ENCODE measurements at places on chromosomes 3 and 15.
A peak's percentile ranks its signal among the peaks of the same experiment; 100 is the strongest.

GRCh38 chr3:146817704-146818103 lies 212.6 kb upstream of the PLSCR5 start:
- peak; percentile 80 for DNase-seq

- DNase-seq: peak; percentile 89
These were observed 45.7 kb downstream of the B3GNT5 start for GRCh38 chr3:183298701-183299153.

DNA sequence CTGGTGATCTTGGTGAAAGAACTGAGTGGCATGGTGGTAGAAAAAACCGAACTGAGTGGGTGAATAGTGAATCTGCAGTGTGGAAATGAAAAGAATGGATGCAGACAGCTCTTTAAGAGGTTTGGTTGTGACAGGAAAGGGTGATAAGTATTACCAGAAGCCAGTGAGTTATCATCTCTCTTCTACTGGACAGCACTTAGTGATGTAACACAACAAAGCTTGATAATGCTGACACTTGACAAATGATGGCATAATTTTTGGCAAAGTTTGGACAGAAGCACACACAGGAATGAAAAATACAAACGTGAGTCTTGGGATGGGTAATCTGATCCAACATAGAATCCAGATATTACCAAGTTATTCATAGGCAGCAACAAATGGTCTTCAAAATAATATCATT lies 112.2 kb downstream of the ISL2 start:
- DNase-seq: no peak

DNA sequence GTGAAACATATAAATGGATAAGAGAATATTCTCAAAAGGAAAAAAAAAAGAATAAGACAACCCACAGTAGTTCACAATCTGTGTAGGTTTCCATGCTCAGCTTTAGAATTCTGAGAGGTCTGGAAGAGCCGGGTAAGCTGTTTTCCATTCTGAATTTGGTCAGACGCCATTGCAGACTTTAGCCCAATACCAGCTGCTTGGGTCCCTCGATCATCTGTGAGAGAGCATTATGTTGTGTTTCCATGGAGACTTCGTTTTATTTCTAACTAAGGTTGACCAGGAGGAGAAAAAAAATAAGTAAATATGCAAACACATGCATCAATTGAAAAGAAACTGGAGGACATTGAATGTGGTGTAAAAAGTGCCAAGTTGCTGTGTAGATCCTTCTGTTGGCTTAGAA lies 25.5 kb downstream of the KCNAB1 start:
- no peak for DNase-seq

GRCh38 chr15:98286831-98287230 lies 326.3 kb downstream of the ARRDC4 start:
- no peak for DNase-seq

DNA sequence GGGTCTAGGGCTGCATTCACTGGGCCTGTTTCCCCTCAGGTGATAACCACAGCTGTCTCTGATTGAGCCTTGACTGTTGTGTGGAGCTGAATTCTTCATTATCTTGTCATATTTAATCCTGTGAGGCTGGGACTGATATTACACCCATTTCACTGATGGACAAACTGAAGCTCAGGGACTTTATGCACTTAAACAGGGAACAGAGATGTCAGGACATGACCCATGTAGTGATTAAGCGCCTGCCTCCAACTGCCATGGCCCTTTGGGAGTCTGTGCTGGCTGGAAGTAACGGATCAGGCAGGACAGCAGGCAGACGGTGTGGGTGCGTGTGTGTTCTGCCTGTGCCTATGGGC lies 7.5 kb downstream of the GNAI2 start:
- no peak for DNase-seq

DNA sequence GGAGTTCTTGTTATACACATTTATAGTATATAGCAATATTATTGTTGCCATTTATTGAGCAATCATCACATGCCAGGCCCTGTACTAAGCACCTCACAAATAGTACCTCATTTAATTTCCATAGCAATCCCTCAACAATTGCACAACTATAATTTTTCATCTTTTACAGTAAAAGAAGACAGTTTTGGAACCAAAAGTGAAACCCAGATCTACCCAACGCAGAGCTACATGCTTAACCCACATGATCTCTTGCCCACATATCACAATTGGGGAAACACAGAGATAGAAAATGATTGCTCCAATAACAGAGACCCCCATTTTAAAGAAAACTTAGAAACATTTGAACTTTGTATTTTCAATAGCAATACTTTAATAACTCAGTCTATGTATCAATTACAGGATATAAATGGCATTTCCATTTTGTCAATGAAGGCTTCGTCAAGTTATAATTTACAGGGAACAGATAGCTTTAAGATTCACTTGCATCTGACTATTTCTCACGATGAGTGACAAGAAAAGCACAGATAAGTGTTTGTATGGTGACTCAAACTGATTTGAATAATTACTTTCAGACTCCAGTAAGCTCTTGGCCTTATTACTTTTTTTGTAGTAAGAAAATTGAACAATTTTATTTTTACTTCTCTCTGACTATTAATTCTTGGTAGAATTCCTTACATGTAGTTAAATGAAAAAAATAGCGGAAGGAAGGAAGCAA lies 38.7 kb upstream of the CCDC50 start:
- DNase-seq: peak; percentile 43

- no peak for DNase-seq
These were observed 82.7 kb downstream of the EPHB1 start for GRCh38 chr3:134877788-134878187.

- DNase-seq: no peak
These were observed 40.0 kb upstream of the TMCC1 start for GRCh38 chr3:129933471-129933870.

DNA sequence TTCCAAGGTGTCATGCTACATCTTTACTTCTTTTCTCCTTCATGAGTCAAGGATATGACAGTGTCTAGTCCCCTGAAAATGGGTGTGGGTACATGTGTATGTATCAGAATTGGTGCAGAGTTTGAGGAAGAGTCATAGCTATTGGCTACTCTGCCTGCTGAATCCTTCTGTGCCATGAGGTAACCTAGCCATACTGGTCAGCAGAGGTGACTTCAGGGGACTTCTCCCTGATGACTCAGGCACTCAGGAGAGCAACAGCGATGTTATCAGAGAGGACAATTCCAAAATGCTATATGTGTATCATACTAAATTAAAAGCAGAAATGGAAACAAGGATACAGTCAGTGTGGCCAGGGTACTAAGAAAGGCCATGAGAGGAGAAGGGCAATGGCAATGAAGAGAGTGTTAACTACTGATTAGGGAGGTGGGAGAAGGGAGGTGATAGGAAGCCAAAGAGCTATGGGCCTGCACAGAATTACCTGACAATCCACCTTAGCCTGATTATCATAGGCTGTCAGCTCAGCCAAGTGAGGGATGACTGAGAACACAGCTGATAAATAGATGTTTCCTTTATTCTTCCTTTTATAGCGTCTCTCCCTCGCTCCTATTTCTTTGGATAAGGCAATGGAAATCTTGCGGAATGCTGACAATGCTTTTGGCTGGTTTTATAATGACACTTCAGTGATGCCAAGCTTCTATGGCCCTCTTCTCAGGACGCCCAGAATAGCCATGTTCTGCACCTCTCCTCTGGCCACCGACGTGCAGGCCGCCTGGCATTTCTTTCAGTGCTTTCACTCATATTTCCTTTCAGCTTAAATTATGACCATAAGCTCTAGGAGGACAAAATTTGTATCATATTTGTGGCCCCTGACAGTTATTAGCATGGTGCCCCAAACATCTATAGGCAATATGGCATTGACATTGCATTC lies 90.6 kb downstream of the FGF12 start:
- DNase-seq: no peak

- DNase-seq: no peak
These were observed 232.9 kb downstream of the ADAMTS17 start for GRCh38 chr15:100108846-100109245.

GRCh38 chr3:15585111-15585845 lies 16.1 kb downstream of the HACL1 start:
- peak; percentile 41 for DNase-seq

GRCh38 chr3:155325263-155325835 lies 31.9 kb upstream of the STRIT1 start:
- no peak for DNase-seq

DNA sequence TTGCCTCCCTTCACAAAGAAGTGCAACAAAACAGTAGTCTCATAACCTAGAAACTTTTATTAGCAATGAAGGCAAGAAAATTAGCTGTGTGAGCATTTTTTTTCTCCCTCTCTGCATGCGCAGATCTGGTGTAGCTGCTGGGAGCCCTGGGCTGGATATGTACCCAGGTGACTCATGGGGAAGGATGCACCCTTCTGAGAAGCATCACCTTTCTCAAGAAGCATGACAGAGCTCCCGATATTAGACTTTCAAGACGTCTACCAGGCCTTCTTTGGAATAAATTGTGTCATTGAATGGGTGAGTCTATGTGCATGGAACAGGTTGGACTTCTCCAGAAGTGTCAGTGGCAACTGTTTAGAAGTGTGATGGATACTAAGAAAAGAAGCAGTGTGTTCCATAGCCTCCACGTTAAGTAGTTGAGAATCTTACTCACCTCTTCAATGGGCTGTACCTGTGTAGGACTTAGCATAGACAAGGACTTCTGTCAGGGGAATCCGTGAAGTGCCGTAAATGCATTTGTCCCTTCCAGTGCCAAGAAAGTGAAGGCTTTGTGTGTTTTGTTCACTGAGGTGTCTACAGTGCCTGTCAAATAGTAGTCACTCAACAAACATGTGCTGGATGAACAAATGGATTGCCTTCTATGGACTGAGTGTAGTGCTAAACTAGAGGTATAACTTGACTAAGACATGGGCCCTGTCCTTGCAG lies 47.7 kb upstream of the RASGRP1 start:
- no peak for DNase-seq

- no peak for DNase-seq
These were observed 104.8 kb upstream of the THSD4 start for GRCh38 chr15:71010472-71010871.

- DNase-seq: no peak
These were observed 28.8 kb downstream of the CDIN1 start for GRCh38 chr15:36608180-36608579.

GRCh38 chr3:184440151-184440550 lies 60.3 kb downstream of the CHRD start:
- no peak for DNase-seq

DNA sequence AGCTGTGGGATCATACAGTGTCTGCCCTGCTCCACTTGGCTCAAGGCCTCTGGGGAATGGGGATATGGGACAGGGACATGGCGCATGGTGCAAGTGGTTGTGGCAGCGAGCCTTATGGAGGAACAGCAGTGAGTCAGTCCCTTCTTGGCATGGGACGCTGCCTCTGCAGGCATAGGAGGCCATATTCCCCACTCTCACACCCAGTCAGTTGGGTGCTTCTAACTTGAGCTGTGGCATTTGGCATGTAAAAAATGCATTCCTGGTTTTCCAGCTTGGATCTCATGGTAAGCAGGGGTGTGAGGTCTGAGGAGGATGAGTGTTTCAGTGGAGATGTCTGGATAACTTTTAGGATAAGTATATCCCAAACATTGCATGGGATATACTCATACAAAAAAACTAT lies 31.6 kb upstream of the UBE2Q2 start:
- no peak for DNase-seq

DNA sequence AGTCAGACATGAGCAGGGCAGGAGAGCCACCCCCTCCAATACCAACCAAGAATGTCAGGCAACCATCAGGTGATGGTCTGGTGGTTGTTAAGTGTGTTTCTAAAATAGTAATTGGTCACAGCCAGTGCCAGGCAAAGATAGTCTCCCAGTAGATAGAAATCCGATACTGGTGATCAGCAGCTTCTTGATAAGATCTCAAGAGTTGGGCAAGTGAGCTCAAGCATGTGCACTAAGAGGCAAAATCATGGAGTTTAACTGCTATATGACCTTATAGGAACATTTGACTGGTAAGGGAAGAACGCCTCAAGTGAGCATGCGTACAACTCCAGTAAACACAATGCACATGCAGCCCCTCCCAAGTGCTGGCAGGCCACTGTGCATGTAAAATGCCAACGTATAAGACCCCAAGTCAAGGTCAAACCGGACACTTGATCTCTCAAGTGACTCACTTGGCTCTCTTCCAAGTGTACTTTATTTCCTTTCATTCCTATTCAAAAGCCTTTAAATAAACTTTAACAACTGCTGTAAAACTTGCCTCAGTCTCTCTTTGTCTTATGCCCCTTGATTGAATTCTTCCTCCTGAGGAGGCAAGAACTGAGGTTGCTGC lies 36.0 kb upstream of the CBLB start:
- DNase-seq: peak; percentile 25

DNA sequence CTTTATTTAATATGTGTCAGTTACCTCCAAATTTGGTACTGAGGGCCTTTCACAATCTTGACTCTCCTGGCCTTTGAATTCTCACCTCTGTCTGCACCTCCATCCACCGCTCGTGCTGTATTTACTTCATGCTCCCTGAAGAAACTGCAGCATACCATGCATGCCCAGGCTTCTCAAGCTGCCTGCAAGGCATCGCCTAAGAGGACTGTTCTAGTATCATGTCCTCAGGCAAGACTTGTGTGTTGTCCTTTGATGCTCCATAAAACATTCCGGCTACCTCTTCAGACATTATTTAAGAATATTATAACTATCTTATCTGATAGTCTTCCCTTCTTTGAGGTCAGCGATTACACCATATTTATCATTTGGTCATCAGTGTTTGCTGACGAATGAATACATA lies 682.5 kb downstream of the NR2F2 start:
- no peak for DNase-seq
